ENCODE measurements at places on chromosomes 11 and 22.

DNA sequence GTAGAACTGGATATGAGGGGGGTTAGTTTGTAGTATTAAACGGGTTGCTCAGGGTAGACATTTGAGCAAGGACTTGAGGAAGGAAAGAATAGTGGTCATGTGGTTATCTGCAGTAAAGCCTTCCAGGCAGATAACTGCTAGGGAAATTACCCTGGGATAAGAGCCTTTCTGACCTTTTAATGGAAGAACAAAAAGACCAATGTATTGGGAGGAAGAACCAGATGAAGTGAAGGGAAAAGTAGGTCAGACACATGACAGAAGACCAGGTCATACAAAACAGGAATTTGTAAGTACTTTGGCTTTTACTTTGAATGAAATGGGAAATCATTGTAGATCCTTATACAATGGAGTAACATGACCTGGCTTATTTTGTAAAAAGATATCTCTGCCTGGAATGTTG is 241.9 kb upstream of the CTSC start:
- DNase-seq = no peak

DNA sequence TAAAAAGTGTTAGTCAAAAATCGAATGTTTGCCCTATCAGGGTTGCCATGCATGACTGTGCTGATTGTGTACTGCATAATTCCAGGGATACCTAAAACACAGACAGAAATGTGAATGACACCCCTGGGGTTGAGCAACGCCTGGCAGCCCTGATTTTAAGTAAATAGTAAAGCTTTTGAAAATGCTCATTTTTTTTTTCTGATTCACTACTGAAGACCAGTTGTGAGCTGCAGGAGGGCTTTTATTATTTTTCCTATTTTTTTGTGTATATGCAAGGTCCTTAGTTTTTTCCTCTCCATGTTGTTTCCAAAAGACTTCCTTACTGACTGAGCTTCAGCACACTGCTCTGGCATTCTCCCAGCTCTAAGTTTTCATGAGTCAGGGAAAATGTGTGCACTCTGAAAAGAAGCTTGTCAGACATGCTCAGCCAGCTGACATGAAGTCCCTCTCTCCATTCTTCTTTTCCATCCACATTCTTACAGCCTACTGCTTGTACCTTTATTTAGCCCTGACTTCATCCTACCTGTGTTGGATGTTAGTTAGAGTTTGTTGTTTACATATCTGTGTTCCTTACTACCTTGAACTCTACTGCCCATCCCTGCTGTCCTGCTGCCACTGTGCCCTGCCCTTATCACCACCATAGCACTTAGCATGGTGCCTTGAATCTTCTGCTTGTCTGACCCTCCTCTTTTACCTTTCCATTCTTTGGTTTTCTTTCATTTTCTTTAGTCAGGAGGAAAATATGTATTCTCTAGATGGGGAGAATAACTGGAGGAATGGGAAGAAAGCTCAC is 79.5 kb downstream of the HORMAD2 start:
- DNase-seq = no peak

- no peak for DNase-seq
Measured at GRCh38 chr11:13663631-13664071, 4.8 kb upstream of the FAR1 start.

DNA sequence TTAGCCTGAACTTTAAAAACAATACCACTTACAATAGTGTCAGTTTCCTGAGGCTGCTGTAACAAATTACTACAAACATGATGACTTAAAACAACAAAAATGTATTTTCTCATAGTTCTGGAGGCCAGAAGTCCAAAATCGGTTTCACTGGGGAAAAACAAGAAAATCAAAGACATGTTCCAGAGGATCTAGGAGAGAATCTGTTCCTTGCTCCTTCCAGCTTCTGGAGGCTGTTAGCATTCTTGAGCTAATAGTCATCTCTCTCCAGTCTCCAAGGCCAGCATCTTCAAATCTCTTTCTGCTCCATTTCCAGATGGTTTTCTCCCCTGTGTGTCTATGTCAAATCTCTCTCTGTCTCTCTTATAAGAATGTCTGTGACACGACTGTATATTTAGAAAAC is 67.6 kb upstream of the TEAD1 start:
- DNase-seq = no peak

Measured in activated T-helper 2 cell treated with anti-CD3 and anti-CD28 coated beads, Interferon-gamma antibody, Interleukin-2, Interleukin-4, amounts not matched to agents 10 μg/mL and 5 μg/mL and 100 μg/mL, durations not matched to agents 14 hours and 24 hours and 36 hours (primary cell).